Caco-2 (cell line): ENCODE measurements at places on chromosomes 6 and 20. TPM values are rescaled to one million over a fixed set of nuclear protein-coding genes. Genes with fewer than 3 reads are reported as not detected.

The RNF217 gene
- total RNA-seq: 0.09 and 0.39 TPM in 2 replicates

The MOCS1 gene
- total RNA-seq: 43.4 and 44.7 TPM in 2 replicates

The PRDM13 gene
- total RNA-seq: 0.41 and 0.44 TPM in 2 replicates

The ZNF165 gene
- total RNA-seq: 9.2 and 11.0 TPM in 2 replicates

The PLN gene
- total RNA-seq: not detected in 2 replicates

The PABPC1L gene
- total RNA-seq: 242 and 255 TPM in 2 replicates

The TRAPPC3L gene
- total RNA-seq: not detected in 2 replicates

The SS18L1 gene
- 46.4 and 52.1 TPM in 2 replicates for total RNA-seq

The ESR1 gene
- not detected in 2 replicates for total RNA-seq

The DPPA5 gene
- total RNA-seq: not detected in 2 replicates

GRCh38 chr6:108896111-108896661, 48.0 kb downstream of the ARMC2 start:
- DNase-seq: no peak

- DNase-seq: no peak
Observed at GRCh38 chr6:144756469-144756868, 471.3 kb downstream of the UTRN start.

DNA sequence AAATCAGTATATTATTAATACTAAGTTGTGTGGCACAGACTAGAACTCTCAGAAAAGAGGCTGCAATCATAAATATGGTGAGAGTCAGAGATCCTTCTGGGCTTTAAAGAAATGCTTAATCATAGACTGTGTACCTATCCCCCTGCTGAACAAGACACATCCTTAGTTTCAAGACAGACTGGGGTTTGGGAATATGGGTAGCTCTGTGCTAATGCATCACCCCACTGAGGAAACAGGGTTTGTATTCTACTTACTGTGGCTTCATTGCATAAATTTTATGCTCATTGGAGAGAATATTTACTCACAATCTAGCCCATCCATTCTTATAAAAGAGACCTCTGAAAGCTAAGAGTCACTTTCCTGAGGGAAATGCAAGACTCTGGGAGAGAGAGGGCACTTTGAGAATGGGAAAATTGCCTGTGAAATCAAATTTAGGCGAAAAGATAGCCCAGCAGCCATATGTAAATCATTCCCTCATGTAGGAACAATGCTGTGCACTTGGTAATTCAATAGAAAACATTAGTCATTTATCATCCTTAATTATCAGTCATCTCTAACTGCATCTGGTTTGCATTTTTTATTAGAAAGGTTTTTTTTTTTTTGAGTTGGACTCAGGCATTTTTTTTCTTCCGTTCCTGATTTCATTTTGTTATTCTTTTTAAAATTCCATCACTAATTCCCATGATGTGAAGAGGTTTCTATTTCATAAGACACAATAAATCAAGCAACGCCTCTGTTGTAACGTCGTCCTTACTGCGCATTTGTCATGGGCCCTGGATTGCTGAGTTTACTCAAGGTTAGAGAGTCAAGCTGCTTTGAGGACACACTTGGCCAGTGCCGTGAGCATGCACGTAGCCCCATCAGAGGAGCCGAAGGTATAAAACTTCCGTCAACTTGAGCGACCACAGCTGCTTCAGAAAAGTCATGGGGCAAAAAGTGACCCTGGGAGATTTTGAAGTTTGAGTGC, 91.8 kb downstream of the TRMT11 start:
- DNase-seq: no peak

- no peak for DNase-seq
Observed at GRCh38 chr6:70725817-70726415, 58.2 kb downstream of the SMAP1 start.

DNA sequence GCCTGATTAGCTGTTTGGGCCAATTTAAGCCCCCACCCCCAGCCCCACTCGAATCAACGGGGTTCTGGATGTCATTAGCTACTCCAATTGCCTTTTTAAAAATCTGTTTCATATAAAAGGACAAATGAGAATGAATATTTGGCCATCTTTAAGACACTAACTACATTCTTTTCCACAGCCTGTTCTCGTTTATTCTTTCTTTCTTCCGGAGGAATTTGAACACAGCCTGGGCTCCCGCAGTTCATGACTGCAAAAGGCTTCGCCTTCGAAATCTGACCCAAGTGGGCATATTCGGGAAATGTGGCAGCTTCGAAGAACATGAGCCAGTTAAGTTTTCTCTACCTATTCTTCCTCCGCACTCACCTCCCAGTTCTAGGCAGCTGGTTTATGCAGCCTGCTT, 49.4 kb upstream of the NFATC2 start:
- no peak for DNase-seq

GRCh38 chr6:144298916-144299315, 13.8 kb downstream of the UTRN start:
- DNase-seq: no peak

- DNase-seq: no peak
Observed at GRCh38 chr6:128757961-128758360, 125.0 kb upstream of the LAMA2 start.

DNA sequence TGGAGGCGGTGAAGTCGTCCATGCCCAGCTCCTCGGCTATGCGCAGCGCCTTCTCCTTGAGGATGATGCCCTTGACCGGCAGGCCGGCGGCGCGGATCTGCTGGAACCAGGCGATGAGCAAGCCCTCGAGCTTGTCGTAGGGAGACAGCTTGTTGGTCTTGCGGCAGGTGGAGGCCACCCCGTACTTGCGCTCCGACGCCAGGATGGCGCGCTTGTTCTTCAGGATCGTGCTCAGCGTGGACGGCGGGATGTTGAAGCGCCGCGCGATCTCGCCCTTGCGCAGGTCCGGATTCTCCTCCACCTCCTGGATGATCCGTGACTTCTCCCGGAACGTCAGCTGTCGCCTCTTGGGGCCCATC, 435 bp downstream of the CENPB start:
- DNase-seq: peak; percentile 71

GRCh38 chr20:49517805-49518100, 35.3 kb upstream of the KCNB1 start:
- no peak for DNase-seq

GRCh38 chr6:4349931-4350330, 214.6 kb upstream of the ECI2 start:
- no peak for DNase-seq

- no peak for DNase-seq
Observed at GRCh38 chr6:45351667-45352066, 23.5 kb downstream of the RUNX2 start.

GRCh38 chr20:62181808-62182207, 1.0 kb upstream of the MTG2 start:
- DNase-seq: no peak

- DNase-seq: no peak
Observed at GRCh38 chr20:59992526-59993084, 34.4 kb downstream of the CDH26 start.

DNA sequence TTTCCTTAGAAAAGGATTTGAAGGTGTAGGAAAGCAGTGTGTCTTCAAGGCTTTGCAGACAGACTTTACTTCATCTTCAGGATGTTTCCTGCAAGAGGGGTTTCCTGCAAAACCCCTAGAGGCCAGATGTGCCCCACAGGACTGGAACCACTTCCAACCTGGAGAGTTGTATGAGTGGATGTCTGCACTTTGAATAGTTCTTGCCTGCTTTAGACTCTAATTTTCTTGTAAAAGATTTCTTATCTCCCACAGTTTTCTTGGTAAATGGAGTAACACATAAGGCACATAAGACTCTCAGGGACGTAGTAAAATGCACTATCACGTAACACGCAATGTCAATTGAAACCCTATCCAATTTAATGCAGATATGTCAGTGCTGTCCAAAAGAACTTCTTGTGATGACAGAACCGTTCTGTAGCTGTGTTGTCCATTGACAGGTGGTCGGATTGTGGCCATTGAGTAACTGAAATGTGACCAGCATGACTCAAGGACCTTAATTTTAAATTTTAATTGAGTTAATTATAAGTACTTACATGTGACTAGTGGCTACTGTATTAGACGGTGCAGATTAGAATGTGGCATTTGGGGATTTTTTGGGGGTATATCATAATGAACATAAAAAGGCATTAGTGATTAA, 118.7 kb downstream of the JARID2 start:
- no peak for DNase-seq

- peak; percentile 72 for DNase-seq
Observed at GRCh38 chr20:57582432-57583288, 21.8 kb downstream of the PCK1 start.

DNA sequence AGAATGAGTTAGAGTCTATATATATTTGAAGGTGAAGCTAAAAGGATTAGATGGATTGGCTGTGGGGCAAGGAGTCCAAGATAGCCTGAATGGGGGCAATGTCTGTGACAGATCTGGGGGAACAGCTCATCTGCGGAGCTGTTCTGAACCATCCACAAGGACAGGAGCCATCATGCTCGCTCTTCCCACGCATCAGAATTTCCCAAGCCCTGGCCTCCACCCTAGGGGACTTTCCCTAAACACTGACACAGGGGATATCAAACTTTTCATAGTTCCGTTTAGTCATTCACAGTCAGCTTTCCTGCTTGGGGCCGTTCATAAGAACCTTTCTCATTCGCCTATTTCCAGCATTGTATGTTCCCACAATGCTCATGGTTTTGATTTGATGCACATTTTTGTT, 37.6 kb upstream of the CCN6 start:
- DNase-seq: no peak

GRCh38 chr20:5433352-5433751, 116.6 kb upstream of the PROKR2 start:
- DNase-seq: no peak

DNA sequence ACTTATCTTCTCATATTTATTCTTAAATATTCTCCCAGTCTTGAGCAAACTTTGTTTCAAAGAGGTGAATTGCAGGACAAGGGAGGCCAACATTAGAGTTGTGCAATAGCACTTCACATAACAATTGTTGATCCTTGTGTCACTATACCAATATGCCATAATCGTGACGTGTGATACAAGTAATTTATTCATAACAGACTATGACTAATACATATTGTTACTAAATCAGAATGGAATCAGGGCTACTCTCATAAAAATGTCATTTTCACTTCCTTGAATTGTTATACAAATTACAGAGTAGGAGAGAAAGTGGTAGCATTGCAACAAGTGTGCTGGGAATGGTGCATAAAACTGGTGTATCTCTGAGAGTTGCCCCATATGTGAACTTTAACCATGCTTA, 37.2 kb upstream of the PLCB1 start:
- no peak for DNase-seq

- DNase-seq: no peak
Observed at GRCh38 chr6:44480097-44480541, 92.6 kb downstream of the CDC5L start.

DNA sequence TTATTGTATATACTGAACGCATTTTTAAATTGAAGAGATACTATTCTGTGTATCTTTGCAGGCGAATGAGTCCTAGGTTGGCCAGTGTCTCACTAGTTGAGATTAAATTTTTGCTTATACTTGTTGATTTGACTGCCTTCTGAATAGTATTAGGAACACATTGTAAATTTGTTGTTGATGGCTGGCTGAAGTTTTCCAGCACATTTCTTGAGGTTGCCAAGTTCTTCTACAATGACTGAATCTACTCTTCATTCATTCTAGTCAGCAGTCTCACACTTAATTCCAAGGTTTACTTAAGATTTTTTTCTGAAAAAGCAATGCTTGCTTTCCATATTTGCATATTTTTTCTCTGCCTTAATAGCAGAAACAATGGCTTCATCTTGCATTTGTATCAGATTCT, 151.7 kb downstream of the ZFAND3 start:
- no peak for DNase-seq

DNA sequence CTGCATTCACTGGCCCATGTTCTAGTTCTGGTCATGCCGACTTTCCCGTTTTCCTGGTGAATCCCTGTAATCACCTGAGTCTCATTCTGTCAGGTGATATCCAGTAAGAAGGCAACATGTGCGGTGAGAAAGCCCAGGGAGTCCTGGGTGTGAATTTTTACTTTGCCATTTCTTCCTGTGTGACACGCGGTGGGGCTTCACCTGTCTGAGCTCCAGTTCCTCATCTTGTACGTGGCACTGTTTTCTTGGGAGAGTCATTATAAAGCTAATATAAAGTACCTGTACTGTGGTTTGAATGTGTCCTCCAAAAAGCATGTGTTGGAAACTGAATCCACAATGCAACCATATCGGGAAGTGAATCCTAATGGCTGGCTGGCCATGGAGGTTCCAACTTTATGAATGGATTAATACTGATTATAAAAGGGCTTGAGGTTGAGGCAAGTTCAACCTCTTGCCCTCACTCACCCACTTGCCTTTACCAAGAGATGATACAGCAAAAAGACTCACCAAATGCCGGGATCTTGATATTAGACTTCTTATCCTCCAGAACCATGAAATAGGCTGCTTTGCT, 5.1 kb downstream of the HLA-E start:
- no peak for DNase-seq
